B cell (primary cell): ENCODE measurements at places on chromosomes 6 and 20. TPM values are rescaled to one million over a fixed set of nuclear protein-coding genes. Genes with fewer than 3 reads are reported as not detected.
A peak's percentile ranks its signal among the peaks of the same experiment; 100 is the strongest.

HLA-DRA gene
- total RNA-seq = 2,785 and 2,881 TPM in 2 replicates

CTAGE9 gene
- not detected in 2 replicates for total RNA-seq

FKBP1C gene
- total RNA-seq = not detected in 2 replicates

MLN gene
- total RNA-seq = not detected in 2 replicates

BPI gene
- 0.44 TPM in 1 of 2 replicates, not detected in the other for total RNA-seq

OTOR gene
- total RNA-seq = not detected in 2 replicates

NHSL1 gene
- total RNA-seq = 0.10 and 0.39 TPM in 2 replicates

TCF15 gene
- total RNA-seq = not detected in 2 replicates

- peak; percentile 23 for DNase-seq
Measured at GRCh38 chr20:21509597-21510371, 4.1 kb downstream of the NKX2-2 start.

DNA sequence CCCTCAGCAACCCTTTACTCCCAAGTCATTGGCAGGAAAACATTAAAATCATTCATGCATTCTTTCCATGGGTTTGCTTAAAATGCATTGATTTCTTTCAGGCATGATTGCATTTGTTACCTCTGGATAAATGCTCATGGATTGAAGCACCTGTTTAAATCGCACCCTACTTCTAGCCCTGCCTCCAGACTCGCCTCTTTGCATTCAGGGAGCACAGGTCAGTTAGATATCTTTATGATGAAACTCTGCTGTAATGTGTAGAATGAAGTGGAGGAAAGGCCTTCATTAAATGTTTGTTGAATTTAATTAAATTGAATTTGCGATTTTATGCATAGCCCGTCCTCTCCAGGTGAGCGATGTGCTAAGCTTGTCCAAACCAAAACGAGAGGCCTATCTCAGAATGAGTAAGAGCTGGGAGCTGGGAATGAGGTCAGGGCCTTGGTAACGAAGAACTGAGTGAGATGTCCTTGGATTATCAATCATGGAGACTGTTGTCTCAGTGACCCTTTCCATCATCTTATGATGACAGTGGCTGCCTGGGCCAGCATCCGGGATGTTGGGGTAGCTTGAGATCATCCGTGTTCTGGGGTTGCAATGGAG lies 210.1 kb downstream of the SYNDIG1 start:
- DNase-seq = no peak

GRCh38 chr6:143675946-143676345 lies 1.8 kb upstream of the PHACTR2 start:
- DNase-seq = no peak

GRCh38 chr6:109164331-109164730 lies 69.0 kb downstream of the CEP57L1 start:
- no peak for DNase-seq

DNA sequence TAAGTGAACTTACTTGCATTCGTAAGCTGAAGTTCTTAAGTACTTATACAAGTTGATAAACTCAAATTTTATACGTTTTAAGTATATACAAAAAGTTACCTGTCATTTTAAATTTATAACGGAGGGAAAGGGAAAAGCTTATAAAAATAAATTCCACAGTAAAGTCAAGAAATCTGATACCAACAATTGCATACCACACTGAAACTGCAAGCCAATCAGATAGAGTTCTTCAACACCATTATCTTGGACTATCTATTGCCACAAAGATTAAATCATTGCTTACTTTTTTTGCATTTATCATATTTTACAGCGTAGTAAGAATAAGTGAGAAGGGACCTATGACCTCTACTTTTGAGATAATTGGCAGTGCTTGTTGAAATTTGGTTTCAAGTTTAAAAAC lies 386.7 kb downstream of the TFAP2A start:
- DNase-seq = no peak

- no peak for DNase-seq
Measured at GRCh38 chr6:139475646-139476045, 101.2 kb upstream of the CITED2 start.

DNA sequence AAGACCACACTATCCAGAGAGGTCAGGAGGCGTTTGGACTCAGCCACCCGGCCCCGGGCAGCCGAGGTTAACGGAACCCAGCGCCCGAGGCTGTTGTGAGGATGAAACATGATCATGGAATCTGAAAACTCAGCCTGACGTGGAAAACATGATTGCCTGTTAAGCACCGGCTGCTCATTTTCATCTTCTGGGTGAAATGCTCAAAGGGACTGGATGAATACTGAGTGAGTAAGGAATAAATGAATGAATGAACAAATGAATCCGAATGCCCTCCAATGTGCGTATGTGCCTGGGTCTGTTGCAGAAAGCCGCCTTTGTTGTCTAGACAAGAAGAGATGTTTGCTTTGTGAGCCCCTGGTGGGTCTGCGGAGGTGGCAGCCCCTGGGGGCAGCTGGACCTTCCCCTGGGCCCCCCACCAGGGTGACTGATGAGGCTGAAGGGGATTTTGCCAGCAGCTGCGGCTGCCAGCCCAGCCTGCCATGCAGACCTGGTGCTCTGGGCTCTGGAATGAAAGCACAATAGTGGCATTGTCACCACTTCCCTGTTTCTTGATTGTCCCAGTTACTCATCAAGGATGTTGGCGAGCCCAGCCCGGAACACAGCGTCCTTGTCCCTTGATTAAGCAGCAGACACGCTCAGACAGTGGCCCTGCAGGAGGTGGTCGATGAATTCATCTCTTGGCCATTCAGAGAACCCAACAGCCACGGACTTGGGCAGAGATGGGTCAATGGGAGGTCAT lies 211.1 kb downstream of the ANKRD60 start:
- no peak for DNase-seq

GRCh38 chr6:20370393-20370792 lies 31.3 kb upstream of the E2F3 start:
- no peak for DNase-seq

- DNase-seq = no peak
Measured at GRCh38 chr20:11230999-11231398, 557.2 kb upstream of the JAG1 start.

- DNase-seq = no peak
Measured at GRCh38 chr6:155417454-155417853, 38.2 kb downstream of the NOX3 start.

DNA sequence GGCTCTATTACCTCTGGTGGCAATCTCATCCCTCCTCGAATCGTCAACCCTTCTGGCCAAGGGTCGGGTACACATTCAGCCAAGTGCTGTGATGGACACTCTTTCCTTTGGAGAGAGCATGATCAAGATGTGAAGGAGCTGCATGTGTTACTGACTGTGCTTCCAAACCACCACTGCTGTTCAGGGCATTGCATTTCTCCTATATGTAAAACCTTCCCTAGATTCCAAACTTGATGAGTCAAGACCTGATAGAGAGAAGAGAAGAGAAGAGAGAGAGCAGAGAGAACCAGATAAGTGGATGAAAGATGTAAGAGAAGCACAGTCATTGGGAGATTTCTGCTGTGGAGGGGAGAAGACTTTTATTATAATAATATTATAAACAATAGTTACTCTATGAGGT lies 162.2 kb downstream of the KCNQ5 start:
- DNase-seq = no peak

- no peak for DNase-seq
Measured at GRCh38 chr20:50043573-50044352, 61.0 kb downstream of the SNAI1 start.

GRCh38 chr6:18352001-18352400 lies 35.1 kb upstream of the RNF144B start:
- DNase-seq = no peak

DNA sequence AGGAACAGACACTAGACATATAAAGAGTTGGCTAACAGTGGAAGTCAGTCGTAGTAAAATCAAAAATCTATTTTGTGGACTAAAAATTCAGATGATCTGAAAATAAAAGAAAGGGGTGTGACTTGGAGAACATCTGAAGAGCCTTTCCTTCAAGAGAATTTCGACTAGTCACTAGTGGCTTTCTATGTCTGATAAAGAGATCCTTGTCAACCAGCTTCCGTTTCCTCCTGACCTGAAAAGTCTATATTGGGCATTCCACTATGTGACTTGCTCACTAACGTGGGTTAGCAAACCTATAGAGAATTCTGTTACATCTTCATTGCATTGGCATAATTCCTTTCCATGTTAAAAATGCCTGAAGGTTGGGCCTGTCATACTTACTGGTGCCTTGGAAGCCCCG lies 25.9 kb downstream of the TRAF3IP2 start:
- no peak for DNase-seq

GRCh38 chr6:136282906-136283305 lies 6.7 kb downstream of the BCLAF1 start:
- no peak for DNase-seq

DNA sequence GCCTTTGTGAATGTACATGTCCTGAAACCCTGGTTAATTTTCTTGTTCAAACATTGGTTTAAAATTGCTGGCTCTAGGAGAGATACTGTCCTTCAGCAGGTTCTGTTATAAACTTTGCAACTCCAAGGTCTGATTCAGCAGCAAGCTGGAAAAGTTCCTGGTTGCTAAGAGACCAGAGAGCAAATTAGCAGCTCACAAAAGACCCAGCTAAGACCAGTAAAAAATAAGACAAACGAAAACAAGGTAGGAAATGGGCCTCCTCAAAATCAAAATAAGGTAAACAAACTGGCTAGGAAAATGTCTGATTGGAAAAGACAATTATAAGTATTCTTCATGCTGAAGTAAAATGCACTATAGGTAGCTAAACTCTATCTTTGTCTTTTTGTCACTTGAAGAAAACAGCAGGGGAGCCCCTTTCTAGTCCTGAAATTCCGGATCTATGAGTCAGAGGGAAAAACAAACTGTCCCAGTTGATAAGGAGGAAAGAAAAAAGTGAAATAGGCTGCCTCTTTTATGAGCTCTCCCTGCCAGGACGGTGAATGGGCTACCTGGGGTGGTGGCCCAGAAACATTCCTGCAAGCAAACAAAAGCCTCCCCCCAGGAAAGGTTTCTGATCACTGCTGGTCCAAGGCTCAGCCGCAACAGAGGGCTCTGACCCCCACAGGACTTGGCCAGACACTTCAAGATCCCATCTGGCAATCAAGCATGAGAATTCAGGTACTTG lies 41.6 kb downstream of the UNC5CL start:
- no peak for DNase-seq

- DNase-seq = no peak
Measured at GRCh38 chr6:40378071-40378724, 209.0 kb downstream of the LRFN2 start.

DNA sequence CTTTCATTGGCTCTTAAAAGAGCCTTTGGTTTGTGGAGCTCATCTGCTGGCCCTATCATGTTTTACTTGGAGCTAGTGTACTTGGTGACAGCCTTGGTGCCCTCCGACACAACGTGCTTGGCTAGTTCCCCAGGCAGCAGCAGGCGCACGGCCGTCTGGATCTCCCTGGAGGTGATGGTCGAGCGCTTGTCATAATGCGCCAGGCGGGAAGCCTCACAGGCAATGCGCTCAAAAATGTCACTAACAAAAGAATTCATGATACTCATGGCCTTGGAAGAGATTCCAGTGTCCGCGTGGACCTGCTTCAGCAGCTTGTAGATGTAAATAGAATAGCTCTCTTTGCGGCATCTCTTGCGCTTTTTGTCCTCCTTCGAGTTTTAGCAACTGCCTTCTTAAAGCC lies 22.8 kb upstream of the SLC17A4 start:
- no peak for DNase-seq

- DNase-seq = no peak
Measured at GRCh38 chr6:17484201-17484849, 90.9 kb downstream of the CAP2 start.

- DNase-seq = no peak
Measured at GRCh38 chr6:116941727-116942126, 64.7 kb downstream of the RFX6 start.

- DNase-seq = no peak
Measured at GRCh38 chr6:150373260-150373701, 4.5 kb downstream of the IYD start.

- DNase-seq = no peak
Measured at GRCh38 chr6:139311831-139312230, 20.0 kb upstream of the TXLNB start.

- no peak for DNase-seq
Measured at GRCh38 chr6:120260636-120261035, 911.1 kb upstream of the MAN1A1 start.

GRCh38 chr20:63325021-63325471 lies 32.1 kb downstream of the COL20A1 start:
- no peak for DNase-seq

DNA sequence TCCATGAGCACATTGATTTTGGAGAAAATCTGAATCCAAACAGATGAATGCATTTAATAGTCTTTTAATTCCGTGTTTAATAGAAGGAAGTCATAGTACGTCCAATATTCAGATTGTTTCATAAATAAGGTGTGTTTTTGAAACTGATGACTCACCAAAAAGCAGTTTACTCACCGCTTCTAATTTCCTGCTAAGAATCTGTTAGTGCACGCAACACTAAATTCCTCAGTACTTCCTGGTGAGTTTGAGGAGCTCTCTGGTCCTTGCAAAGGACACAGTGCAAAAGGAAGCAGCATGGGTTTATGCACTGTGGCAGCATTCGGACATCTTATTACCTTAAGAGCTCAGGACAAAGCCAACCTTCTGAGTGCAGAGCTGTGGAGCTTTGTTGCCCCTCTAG lies 2.3 kb upstream of the ADGRF1 start:
- DNase-seq = no peak
